ENCODE measurements at places on chromosomes 7 and 10. TPM values are rescaled to one million over a fixed set of nuclear protein-coding genes. Genes with fewer than 3 reads are reported as not detected.

DNA sequence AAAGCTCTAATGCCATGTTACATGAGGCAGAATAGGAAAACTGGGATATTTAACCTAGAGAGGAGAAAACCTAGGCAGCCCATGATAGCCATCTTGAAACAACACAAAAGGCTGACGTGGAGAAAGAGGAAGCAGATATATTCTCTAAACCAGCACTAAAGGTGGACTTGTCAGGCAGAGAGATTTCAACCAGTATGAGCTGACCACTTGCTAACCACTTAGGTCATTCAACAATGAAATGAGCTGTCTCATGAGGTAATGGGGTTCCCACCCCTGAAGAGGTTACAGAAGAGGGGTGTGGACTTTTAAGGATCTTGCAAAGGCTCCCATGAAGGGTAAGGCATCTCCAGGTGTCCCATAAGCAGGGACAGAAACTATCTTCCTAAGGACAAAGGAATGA is 26.8 kb upstream of the EGR2 start:
- H3K27me3 ChIP-seq = peaks cover 26% of the 10 kb centered on the region
- no peak overlapping the region for H3K27ac ChIP-seq
- H3K4me1 ChIP-seq = peaks cover 19% of the 10 kb centered on the region
- no peak for DNase-seq

Gene DDC
- 1.1 TPM for total RNA-seq

Gene ZNF853
- total RNA-seq = 2.2 TPM

GRCh38 chr7:43879477-43879876 is 10.2 kb upstream of the MRPS24 start:
- no peak for DNase-seq
- H3K4me3 ChIP-seq = no peak overlapping the region
- peaks cover 22% of the 10 kb centered on the region for H3K36me3 ChIP-seq

Gene UPK3B
- not detected for total RNA-seq

DNA sequence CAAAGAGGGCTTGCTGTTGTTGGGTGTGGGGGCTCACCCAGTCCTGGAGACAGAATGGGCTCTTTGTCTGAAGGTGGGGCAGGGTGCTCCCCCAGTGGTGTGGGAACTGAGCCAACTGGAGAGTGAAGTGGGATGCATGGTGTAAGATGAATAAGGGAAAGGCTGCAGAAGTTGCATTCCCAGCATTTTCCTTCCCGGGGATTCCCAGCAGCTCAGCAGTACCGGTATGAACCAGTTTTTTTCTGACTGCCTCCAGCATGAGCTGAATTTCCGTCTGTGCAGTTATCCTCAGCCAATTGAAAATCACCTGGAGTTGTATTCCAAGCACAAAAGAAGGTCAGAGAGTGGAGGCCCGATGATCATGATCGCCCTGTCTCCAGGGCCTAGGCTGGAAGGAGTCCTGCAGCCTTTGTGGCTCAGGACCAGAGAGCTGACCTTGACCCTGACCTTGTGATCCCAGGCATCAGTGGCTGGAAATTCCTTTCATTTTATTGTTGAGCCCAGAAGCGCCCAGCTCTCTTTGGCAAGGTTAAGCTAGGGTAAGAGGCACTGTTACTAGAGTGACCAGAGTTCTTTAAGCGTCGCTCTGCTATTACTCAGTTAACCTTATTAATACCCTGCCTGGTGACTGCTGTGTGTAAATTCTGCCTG is 33.4 kb downstream of the OGDH start:
- DNase-seq = no peak
- H3K27me3 ChIP-seq = no peaks in the 10 kb centered on the region
- H3K4me3 ChIP-seq = peak overlapping the region; percentile 80

- no peaks in the 10 kb centered on the region for H3K36me3 ChIP-seq
- H3K4me3 ChIP-seq = no peak overlapping the region
- H3K27ac ChIP-seq = no peak overlapping the region
- H3K27me3 ChIP-seq = peaks cover 3% of the 10 kb centered on the region
Observed at GRCh38 chr10:29353305-29353704, 64.4 kb downstream of the LYZL1 start.

GRCh38 chr7:128591705-128592104 is 80.4 kb upstream of the GARIN1A start:
- H3K4me1 ChIP-seq = peaks cover 6% of the 10 kb centered on the region
- no peak overlapping the region for H3K4me3 ChIP-seq
- H3K27me3 ChIP-seq = no peaks in the 10 kb centered on the region
- H3K36me3 ChIP-seq = peaks cover 2% of the 10 kb centered on the region
- no peak overlapping the region for H3K27ac ChIP-seq
- no peak for DNase-seq

DNA sequence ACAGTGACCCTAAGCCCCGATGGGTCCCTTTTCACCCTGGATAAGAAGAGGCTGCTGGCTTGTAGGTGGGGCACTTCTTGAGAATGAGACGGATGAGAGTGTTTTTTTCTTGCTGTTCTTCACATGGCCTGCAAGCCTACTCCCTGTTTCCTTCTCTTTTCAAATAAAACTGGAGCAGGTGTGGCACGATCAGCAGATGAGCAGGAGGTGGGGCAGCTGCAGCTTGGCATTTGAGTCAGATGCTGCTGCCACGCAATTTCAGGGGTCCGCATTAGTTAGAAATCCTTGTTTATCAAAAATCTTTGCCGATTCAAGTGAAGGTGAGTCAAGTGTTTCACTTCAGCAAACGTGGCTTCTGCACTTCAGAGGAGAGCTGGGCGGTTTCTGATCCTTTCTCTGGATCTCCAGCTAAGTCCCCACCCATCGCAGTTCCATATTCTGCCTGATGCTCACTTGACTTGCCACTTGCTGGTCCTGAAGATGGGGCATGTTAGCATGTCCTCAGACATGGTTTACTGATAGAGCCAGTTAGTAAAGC is 20.8 kb downstream of the WDFY4 start:
- H3K27ac ChIP-seq = no peak overlapping the region
- no peaks in the 10 kb centered on the region for H3K4me1 ChIP-seq
- H3K4me3 ChIP-seq = no peak overlapping the region
- DNase-seq = no peak
- H3K36me3 ChIP-seq = no peaks in the 10 kb centered on the region
- H3K27me3 ChIP-seq = peaks cover 3% of the 10 kb centered on the region

Gene FMC1
- total RNA-seq = 6.3 TPM

DNA sequence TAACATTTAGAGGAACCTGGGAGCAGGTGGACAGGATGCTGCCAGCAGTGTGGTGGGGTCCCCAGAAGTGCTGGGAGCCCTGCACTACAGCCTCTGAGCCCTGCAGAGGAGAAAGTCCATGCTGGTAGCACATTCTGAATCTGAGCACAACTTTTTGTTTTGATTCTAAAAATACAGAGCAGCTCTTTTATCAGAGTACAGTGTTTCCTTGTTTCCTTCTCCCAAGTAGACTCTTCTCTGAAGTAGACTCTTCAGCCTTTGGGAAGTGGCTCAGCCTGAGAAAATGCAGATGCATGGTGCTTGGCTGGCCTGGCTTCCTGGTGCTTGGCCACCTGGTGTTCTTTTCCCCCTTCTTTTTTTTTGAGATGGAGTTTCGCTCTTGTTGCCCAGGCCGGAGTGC is 9.1 kb downstream of the ADCY1 start:
- H3K27me3 ChIP-seq = peaks cover 1% of the 10 kb centered on the region
- no peak overlapping the region for H3K4me3 ChIP-seq
- H3K27ac ChIP-seq = no peak overlapping the region
- no peaks in the 10 kb centered on the region for H3K4me1 ChIP-seq
- H3K36me3 ChIP-seq = no peaks in the 10 kb centered on the region

Gene TLX1
- not detected for total RNA-seq

DNA sequence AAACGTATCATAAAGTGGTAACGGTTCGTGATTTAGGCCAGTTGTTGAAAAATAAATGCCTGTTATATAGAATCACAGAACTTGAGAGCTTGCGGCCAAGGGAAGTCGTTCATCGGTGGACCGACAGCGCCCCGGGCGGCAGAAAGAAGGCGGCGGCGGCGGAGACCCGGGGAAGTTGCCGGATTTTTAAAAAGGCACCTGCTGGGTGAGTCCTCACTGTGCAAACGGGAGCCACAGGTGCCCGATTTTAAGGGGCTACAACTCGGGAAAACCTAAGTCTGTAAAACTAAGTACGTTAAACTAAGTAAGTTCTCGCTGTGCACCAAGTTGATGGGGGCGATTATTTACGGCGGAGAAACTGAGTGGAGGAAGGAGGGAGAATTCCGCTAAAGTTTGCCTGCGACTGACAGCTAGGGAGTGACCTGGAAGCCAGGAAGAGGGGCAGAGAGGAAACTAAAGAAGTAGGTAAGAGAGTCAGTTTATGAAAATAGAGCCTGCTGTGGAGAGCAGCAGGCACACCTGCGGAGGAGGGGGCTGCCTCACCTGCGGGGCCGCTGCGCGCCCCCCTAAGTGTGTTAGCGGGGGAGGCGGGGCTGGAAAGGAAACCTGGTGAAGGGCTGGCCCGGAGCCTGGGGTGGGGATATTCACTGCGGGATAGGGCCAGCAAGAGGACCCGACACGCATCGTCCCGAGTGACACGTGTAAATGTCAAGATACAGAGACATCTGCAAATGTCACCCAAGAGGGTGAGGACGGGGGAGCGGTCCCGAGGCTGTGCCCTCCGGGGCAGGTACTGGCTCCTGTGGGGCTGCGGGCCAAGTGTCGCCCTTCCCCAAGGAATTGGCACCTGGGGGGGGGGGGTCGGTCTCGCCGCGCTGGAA is 996 bp downstream of the ADAM12 start:
- no peaks in the 10 kb centered on the region for H3K4me1 ChIP-seq
- peaks cover 60% of the 10 kb centered on the region for H3K27me3 ChIP-seq
- peaks cover 4% of the 10 kb centered on the region for H3K36me3 ChIP-seq
- peak overlapping the region; percentile 8 for H3K4me3 ChIP-seq

DNA sequence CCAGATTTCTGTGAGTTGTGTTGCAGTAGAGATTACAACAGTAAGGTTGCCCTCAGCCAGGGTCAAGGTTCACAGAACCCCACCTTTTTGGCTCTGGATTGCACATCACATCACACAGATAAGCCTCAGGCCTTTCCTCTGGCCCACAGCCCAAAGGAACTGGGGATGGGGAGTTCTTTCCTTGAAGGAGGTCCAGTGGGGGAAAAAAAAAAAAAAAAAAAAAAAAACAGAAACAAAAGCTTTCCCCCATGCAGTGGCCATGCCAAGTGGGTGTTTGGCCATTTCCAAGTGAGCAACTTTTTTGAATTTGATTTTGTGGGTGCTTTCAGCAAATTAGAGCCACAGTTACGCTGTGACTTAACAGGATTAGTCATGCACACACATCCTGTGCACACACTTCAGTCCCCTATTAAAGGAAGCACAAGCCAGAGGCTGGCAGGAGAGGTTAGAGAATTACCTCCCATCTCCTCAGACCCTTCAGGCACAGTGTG is 79.3 kb upstream of the NANOS1 start:
- H3K27ac ChIP-seq = no peak overlapping the region
- H3K4me3 ChIP-seq = no peak overlapping the region
- H3K4me1 ChIP-seq = no peaks in the 10 kb centered on the region
- H3K27me3 ChIP-seq = peaks cover 7% of the 10 kb centered on the region

Gene ASB10
- not detected for total RNA-seq

DNA sequence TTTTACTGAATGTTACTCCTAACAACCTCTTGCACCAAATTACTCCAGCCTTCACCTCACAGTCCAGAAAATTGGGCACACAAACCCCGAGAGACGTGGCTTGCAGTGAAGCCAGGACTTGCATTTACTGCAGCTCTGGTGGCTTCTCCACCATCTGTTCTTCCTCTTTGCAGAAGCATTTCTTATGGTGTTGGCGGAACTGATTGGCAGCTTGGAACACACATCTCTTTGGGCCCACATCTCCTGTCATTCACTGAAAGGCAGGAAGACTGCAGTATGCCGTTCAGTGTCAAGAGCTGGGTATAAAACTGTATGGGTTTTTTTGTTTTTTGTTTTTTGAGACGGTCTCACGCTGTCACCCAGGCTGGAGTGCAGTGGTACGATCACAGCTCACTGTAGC is 38.3 kb upstream of the PRKAR1B start:
- H3K4me1 ChIP-seq = no peaks in the 10 kb centered on the region
- H3K36me3 ChIP-seq = peaks cover 15% of the 10 kb centered on the region
- H3K27ac ChIP-seq = no peak overlapping the region
- H3K27me3 ChIP-seq = no peaks in the 10 kb centered on the region
- no peak for DNase-seq
- no peak overlapping the region for H3K4me3 ChIP-seq

Gene ITPRID1
- not detected for total RNA-seq

DNA sequence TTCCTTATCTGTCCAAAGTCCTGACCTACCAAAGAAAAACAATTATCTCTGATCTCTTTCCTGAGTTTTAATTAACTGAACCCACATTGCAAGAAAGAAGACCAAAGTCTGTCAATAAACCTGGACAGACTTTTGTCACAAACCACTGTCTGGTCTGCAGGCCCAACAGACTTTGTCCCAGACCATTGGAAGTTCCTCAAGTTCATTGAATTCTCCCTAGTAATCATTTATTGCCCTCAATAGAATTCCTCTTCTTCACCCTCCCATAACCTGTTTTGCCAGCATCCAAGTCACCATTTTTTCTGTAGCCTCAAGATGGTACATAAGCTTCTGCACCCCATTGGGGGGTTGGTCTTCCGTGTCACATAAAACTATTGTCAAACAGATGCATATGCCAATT is 3.9 kb upstream of the DNMBP start:
- DNase-seq = no peak
- H3K27ac ChIP-seq = no peak overlapping the region
- H3K4me3 ChIP-seq = no peak overlapping the region
- H3K36me3 ChIP-seq = no peaks in the 10 kb centered on the region
- peaks cover 4% of the 10 kb centered on the region for H3K27me3 ChIP-seq

DNA sequence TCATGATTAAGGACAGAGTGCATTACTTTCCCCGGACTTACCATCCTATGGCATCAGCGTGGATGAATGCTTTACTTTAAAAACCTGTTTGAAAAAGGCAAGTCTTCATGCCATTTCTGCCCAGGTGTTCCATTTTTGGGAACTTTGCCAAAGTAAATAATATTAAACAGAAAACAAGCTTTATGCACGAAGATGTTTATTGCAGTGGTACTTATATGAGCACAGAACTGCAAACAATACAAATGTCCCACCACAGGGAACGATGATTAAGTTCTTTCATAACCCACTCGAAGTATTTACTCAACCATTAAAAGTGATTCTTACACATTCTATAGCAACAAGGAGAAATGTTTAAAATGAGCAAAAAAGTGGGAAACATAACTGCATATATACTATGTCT is 109.7 kb upstream of the GDF10 start:
- no peak overlapping the region for H3K27ac ChIP-seq
- no peaks in the 10 kb centered on the region for H3K27me3 ChIP-seq
- H3K4me1 ChIP-seq = peaks cover 21% of the 10 kb centered on the region
- no peak for DNase-seq
- H3K36me3 ChIP-seq = peaks cover 4% of the 10 kb centered on the region

DNA sequence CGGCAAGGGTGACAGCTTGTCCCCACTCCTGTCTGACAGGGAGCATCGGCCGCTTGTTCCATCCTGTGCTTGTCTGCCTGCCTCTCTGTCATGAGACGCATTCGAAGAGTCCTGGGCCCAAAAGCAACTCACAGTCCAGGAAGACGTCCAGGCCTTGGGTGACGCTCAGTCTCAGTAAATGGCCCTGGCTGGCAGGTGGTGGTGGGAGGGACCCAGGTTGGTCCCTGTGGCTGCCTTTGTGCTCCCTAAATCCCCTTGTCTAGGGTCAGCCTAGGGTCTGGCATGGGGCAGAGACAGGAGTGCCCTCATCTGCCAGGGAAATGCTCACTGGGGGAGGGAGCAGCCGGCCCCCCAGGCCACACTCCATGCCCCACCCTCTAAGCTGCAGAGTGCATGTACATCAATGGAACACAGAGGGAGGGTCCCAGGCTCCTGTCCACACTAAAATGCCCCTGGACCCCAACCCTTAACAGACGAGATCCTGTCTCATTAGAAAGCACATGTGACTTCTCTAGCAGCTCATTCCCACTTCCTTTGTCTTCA is 295.2 kb upstream of the ZNF32 start:
- DNase-seq = no peak
- H3K27me3 ChIP-seq = no peaks in the 10 kb centered on the region
- no peak overlapping the region for H3K4me3 ChIP-seq
- H3K36me3 ChIP-seq = no peaks in the 10 kb centered on the region
- peaks cover 15% of the 10 kb centered on the region for H3K4me1 ChIP-seq

Gene MYL10
- total RNA-seq = not detected

All from activated naive CD8-positive, alpha-beta T cell treated with anti-CD3 and anti-CD28 coated beads for 36 hours (primary cell).